T-helper 17 cell (primary cell): ENCODE measurements at places on chromosomes 16 and 17.

DNA sequence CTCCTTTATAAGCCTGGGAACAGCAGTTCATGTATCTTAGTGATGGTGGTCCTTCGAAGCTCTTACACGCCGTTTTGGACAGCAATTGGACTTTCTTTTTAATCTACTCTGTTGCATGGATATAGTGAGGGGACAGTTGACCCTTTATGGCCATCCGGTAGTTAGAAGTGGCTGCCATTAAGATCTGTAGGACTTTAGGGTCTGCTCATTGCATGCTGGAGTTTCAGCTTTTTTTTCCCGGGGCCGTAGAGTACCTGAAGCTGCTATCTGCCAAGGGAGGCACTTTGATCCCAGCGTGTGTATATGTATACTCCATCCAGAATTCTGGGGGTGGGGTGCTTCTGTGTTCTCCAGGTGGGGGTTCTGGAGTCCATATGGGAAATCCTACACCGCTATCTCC lies 1.2 kb downstream of the CYB5D1 start:
- no peak for DNase-seq

GRCh38 chr16:66287416-66287815 lies 79.1 kb upstream of the CDH5 start:
- DNase-seq, result no peak

GRCh38 chr17:27748360-27748825 lies 51.9 kb downstream of the NOS2 start:
- no peak for DNase-seq

GRCh38 chr17:66357037-66357436 lies 54.6 kb downstream of the PRKCA start:
- no peak for DNase-seq

- DNase-seq, result no peak
Measured at GRCh38 chr17:10021272-10021984, 116.4 kb upstream of the RCVRN start.
